ENCODE measurements at places on chromosomes 4 and X. TPM values are rescaled to one million over a fixed set of nuclear protein-coding genes. Genes with fewer than 3 reads are reported as not detected.

RBM46 gene
- not detected for total RNA-seq

ADH1A gene
- total RNA-seq, result not detected

LINC00632 gene
- total RNA-seq, result not detected

MAGEA8 gene
- total RNA-seq, result not detected

SH3TC1 gene
- total RNA-seq, result 27.3 TPM

SYTL5 gene
- total RNA-seq, result not detected

ASB12 gene
- total RNA-seq, result 0.51 TPM

H2BW2 gene
- total RNA-seq, result not detected

COL25A1 gene
- not detected for total RNA-seq

YIPF7 gene
- total RNA-seq, result not detected

MAGEC3 gene
- not detected for total RNA-seq

ZNF81 gene
- total RNA-seq, result 12.8 TPM

POU3F4 gene
- not detected for total RNA-seq

OPHN1 gene
- not detected for total RNA-seq

HERC6 gene
- total RNA-seq, result 0.18 TPM

CXXC4 gene
- not detected for total RNA-seq

MAGED4B gene
- 10.5 TPM for total RNA-seq

ADH7 gene
- not detected for total RNA-seq

TEX13D gene
- not detected for total RNA-seq

UCP1 gene
- total RNA-seq, result not detected

Data from OCI-LY7 (cell line).